Hypothalamus (tissue), 51 donors: ENCODE measurements at places on chromosomes 11 and 22.
A peak's percentile ranks its signal among the peaks of the same experiment; 100 is the strongest.

GRCh38 chr22:41229730-41230400, 10.9 kb downstream of the CHADL start:
- DNase-seq, result no peak

DNA sequence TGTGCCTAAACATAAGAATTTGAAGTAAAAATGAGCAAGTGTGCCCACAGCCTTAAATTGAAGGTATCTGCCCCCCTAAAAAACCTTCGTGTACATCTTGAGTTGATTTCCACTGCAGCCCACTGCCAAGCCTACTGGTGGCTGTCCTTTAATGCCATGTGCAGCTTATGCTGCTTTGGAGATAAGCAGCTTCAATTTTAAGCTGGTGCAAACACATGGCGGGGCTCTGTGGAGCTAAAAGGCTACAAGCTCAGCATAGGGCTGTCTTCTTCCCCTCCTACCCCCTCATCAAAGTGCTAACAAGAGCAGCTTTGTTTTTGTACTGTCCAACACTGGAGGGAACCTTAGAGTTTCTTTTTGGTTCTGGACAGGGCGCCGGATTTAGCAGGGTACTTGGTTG, 128.5 kb upstream of the LMO1 start:
- DNase-seq, result no peak

GRCh38 chr11:96159968-96160367, 183.0 kb downstream of the MAML2 start:
- DNase-seq, result no peak

DNA sequence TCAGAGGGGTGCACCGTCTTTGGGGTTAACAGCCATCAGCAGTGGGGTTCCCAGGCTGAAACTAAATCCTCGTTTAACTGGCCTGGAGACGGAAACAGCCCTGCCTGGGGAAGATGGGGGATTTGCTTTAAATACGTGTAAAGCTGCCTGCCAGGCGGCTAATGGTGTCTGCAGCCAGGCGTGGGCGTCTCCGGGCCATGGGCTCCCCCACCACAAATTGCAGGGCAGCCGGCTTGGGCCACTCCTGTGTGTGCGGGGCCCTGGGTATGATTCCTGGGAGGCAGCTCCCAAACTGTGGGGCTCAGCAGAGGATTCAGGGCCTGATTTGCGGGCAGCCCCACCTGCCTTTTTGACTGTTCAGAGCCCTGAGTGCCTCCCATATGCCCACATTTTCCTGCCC, 110.5 kb downstream of the KCNQ1 start:
- DNase-seq, result no peak

GRCh38 chr11:120133216-120134105, 4.5 kb downstream of the TRIM29 start:
- DNase-seq, result no peak

GRCh38 chr11:36051235-36052144, 107.6 kb downstream of the LDLRAD3 start:
- no peak for DNase-seq

- no peak for DNase-seq
These were observed 811.4 kb downstream of the BRD1 start for GRCh38 chr22:49015993-49016908.

DNA sequence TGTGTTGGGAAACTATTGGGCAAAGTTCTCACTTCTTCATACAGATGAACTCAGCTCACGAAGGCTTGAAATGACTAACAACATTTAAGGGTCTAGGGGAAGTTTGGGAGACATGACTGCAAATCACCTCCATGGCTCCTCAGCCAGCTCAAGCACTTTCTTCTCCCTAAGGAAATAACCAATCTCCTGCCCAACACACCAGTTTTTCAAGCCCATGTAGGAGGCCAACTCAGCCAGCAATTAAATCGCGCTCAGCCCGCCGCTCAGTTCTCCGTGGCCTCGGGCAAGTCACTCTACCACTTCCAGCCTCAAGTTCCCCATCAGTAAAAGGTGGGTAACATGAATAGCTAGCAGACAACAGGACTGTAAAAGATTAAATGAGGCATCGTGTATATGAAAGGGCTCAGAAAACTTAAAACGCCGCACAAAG, 796 bp downstream of the POLDIP3 start:
- no peak for DNase-seq

DNA sequence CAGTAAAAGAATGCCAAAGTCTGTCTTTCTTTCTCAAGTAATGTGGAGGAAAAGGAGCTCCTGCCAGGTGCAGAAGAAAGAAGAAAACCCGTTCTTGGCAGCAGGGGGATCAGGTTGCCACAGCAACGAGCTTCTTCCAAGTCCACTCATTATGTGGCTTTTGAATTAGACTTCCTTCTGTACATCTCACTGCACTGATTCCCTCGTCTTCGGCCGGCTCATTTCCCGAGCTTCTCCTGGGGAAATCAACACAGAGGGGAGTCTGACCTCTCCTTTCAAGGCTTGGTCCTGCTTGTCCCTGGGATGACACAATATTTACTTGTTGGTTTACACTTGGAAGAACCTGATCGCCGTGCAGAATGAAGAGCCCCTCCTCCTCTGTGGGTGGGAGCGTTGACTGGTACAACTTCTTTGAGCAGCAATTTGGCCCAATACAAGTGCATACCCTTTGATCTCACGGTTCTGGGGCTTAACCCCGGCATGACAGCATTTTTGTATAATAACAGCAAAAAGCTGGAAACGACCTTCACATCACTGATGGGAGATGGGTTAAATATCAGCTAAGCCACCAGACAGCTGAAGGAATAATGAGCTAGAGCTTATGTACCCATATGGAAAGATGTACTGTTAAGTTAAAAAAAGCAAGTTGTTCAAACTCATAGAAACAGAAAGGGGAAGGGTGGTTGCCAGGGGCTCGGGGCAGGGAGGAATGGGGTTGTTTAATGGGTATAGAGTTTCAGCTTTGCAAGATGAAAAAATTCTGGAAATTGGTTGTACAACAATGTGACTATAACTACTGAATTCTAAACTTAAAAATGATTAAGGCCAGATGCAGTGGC, 35.4 kb downstream of the MCHR1 start:
- no peak for DNase-seq

- no peak for DNase-seq
These were observed 12.4 kb upstream of the DSCAML1 start for GRCh38 chr11:117809236-117810055.

- no peak for DNase-seq
These were observed 521.3 kb downstream of the TBC1D22A start for GRCh38 chr22:47283616-47284270.

DNA sequence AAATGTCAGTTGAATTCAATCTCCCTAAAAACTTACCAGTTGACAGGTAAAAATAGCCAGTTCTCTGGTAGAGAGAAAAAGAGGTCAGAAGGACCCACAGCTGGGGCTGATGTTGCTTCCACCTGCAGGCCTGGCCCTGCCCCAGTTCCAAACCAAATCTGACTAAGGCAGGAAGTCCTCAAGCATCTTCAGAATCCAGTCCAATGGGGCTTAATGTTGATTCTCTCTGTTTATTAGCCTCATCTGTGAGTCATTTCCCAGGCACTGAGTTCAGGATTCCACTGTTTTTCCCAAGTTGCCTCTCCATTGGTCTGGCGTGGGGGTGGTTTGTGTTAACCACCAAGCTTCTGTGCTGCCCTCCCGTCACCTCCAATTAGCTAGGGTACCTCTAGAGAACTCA, 601.8 kb downstream of the INSC start:
- no peak for DNase-seq

- peak; percentile 63 for DNase-seq
These were observed 29.2 kb upstream of the XBP1 start for GRCh38 chr22:28829358-28830181.

DNA sequence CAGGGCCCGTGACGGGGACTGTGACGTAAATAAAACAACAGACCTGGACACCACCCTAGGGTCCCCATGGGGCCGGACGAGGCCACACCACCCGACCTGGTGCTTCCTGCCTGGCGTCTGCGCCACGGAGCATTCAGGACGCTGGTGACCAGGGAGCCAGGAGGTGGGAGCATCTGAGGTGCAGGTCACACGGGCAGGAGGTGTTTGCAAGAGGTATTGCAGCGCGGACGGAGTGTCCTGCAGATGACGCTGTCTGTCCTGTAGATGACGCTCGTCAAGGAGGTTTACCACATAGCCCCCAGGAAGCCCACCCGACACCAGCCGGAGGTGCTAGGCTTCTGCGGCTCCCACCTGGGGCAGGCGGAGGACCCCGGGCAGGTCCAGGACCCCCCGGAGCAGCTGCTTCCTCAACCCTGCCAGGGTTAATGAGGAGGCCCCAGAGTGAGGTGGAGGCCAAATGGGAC, 986 bp upstream of the MUC5B start:
- no peak for DNase-seq

- no peak for DNase-seq
These were observed 13.5 kb downstream of the SREBF2 start for GRCh38 chr22:41846268-41846987.

- DNase-seq, result no peak
These were observed 200.5 kb downstream of the DDX10 start for GRCh38 chr11:108865406-108865805.

- no peak for DNase-seq
These were observed 15.8 kb downstream of the P2RY2 start for GRCh38 chr11:73233692-73234470.

- no peak for DNase-seq
These were observed 60.7 kb upstream of the FADD start for GRCh38 chr11:70142221-70142875.

DNA sequence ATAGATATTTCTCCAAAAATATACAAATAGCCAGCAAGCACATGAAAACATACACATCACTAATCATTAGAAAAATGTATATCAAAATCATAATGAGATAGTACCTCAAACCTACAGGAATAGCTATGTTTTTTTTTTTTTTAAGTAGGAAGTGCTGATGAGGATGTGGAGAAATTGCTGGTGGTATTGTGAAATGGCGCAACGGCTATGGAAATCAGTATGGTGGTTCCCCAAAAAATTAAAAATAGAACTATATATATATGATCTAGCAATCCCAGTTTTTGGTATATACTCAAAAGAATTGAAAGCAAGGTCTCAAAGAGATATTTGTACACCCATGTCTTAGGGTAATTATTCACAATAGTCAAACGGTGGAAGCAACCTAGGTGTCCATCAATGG, 46.0 kb upstream of the HIPK3 start:
- DNase-seq, result no peak

GRCh38 chr11:61392981-61393595, 701 bp downstream of the TMEM216 start:
- DNase-seq, result no peak

DNA sequence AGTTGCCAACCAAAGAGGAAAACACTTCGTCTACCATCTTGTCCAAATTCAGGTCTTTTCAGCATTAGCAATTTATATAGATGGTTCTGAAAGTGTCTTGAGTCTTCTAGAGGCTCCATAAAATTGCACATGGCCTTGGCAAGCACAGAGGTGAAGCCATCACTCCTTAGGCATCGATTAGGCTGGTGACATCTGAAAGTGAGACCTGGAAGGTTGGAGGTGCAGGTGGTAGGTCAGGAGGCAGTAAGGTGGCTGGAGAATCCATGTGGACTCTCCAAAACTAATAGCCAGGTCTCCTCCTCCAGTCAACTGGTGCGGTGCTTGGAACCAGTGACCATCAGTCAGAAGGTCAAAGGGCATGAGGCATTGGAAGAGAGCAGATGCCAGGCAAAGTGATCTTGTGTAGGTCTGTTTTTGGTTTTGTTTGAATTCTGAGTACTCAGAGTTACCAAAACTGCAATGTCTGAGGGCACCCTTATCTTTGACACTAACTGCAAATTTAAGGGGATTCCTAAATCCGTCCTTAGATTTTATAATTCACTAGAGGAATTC, 6.6 kb upstream of the APOL2 start:
- no peak for DNase-seq

- DNase-seq, result no peak
These were observed 69.2 kb upstream of the INCENP start for GRCh38 chr11:62054484-62055121.

DNA sequence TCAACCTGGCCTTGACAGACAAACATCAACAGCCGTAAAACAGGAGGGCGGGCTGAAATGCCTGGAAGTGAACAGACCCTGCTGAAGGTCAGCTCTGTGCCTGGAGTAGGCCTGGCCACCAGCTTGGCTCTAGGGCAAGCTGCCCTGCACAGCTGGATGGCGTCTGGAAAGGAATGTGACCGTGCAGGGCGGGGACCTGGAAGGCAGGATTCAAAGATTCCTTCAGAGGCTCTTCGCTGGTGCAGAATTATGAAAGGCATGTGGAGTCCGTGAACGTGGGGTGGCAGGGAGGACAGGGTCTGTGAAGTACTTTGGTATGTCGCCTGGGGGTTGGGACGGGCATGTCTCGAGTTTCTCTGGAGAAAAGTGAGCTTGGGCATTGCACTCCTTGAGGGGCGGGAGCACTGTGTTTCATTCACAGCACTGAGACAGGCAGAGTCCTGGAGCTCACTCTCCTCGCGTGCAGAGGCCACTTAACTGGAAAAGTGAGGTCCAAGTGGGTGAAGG, 1.5 kb downstream of the EHD1 start:
- DNase-seq, result no peak

DNA sequence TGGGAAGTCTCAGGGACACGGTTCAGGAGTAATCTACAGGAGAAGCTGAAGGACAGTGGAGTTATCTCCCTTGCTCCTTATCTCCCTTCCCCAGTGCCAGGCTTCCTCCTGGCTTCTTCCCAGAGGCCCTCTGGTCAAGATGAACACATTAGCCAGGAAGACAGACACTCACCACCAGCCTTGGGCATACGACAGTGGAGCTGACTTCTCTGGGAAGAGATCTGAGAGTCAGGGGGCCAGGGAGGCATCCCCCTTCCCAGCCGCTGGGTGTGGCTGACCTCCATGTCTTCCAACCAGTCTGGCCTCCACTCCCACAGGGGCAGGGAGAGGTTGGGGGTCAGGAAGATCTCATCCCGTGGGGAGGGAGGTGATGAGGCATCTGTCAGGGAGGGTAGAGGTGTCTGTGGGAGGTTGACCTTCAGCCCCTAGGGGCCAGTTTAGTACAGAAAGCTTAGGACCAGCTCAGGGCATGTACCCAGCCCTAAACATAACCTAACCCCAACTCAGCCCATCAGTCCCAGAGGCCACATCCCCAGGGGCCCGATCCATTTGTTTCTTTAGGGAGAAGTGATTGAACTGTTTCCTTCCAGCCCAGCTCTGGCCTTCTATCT, 12.7 kb downstream of the ROBO4 start:
- DNase-seq, result no peak

DNA sequence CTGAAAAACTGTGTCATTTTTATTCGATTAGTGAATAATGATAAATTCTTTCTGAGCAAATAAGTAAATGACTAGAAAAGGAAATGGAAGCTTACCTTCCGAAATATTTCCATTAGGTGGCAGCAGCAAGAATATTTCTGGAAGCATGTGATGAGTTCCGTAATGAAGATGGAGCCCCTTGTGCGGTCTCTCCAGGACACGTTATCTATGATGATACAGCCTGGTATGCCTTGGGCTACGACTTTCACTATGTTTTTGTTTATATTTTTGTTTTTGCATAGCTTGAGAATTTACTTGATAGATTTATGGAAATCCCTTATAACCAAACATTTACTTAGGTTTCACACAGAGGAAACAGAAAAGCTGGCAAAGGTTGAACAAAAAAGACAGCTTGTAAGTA, 25.7 kb downstream of the CASP5 start:
- no peak for DNase-seq

- no peak for DNase-seq
These were observed 92.1 kb downstream of the PKNOX2 start for GRCh38 chr11:125256541-125257189.

- peak; percentile 43 for DNase-seq
These were observed 153.9 kb downstream of the TEAD1 start for GRCh38 chr11:12827929-12828812.

GRCh38 chr11:88474655-88475054, 137.1 kb upstream of the CTSC start:
- DNase-seq, result no peak
